ENCODE measurements at places on chromosomes 5 and 9. TPM values are rescaled to one million over a fixed set of nuclear protein-coding genes. Genes with fewer than 3 reads are reported as not detected.

DNA sequence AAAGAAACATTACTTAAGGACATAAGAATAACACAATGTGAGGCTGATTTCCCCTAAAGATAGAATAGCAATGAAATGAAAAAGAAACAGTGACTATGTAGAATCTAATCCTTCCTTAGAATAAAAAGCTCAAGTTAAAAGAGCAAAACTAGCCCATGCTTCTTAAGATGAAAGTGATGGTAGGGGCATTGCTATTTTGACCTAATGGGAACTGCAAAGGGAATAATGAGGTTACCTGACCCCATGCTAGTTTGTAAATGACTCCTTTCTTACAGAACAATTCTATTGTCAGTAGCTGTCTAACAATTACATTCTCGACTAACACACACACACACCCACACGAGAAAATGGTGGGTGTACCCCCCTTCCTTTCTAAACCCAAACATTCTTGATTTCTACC is 575.8 kb downstream of the CSNK1G3 start:
- no peak for DNase-seq

DNA sequence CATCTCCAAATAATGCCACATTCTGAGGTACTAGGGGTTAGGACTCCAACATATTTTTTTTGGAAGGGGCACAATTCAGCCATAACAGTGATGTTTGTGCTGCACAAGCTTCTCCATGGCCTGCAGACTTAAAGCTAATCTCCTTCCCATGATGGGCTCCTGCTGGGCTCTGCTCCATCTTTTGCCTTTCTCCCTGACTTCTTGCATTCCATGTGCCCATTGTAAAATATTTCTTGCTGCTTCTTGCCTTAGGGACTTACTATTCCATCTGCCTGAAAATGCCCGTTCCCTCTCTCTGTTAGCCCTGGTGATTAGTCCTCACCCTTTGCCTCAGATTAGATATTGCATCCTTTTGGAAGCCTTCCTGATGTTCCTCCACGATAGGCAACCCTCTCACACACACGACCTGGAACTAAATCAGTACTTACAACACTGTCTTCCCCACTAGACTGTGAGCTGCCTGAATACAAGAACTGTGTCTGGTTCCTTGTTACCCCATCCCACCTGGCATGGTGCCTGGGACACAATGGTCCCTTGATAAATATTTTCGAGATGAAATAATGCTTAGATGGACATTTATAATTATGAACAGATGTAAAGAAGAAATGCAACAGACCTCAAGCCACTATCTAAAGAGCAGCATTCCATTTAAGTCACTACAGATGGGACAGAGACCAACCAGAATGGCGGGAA is 33.5 kb downstream of the OR1J1 start:
- DNase-seq, result no peak

- no peak for DNase-seq
Observed at GRCh38 chr5:10977011-10977410, 216.0 kb upstream of the DAP start.

GRCh38 chr5:68950125-68950524 is 143.7 kb upstream of the SLC30A5 start:
- DNase-seq, result no peak

GRCh38 chr9:111925784-111926183 is 29.2 kb downstream of the UGCG start:
- no peak for DNase-seq

- no peak for DNase-seq
Observed at GRCh38 chr5:172770374-172770674, 671 bp downstream of the DUSP1 start.

Gene SLC25A2
- 2.0 TPM for total RNA-seq

Gene AK8
- 1.0 TPM for total RNA-seq

Data from omental fat pad (tissue), 4 donors.